ENCODE measurements at places on chromosomes 4 and X. TPM values are rescaled to one million over a fixed set of nuclear protein-coding genes. Genes with fewer than 3 reads are reported as not detected.

GRCh38 chr4:108725457-108725856, 37.4 kb downstream of the ETNPPL start:
- DNase-seq, result no peak

DNA sequence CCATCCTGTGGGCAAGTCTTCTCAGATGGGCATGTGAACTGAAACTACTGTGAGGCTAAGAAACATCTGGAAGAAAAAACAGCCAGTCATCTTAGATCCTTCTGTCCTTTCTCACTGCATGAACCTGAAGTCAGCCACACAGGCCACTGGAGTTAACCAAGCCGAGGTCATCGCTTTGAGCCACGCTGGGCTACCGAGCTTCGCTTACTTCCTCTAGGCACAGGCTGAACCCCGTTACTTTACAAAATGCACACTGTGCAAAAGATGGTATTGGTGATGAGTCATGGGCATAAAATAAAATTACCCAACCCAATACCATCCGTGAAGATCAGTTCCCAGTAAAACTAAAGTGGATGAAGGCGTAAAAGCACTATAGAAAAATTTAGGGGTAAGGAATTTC, 86.2 kb downstream of the MTMR1 start:
- DNase-seq, result no peak

The CLDN2 gene
- total RNA-seq, result not detected

DNA sequence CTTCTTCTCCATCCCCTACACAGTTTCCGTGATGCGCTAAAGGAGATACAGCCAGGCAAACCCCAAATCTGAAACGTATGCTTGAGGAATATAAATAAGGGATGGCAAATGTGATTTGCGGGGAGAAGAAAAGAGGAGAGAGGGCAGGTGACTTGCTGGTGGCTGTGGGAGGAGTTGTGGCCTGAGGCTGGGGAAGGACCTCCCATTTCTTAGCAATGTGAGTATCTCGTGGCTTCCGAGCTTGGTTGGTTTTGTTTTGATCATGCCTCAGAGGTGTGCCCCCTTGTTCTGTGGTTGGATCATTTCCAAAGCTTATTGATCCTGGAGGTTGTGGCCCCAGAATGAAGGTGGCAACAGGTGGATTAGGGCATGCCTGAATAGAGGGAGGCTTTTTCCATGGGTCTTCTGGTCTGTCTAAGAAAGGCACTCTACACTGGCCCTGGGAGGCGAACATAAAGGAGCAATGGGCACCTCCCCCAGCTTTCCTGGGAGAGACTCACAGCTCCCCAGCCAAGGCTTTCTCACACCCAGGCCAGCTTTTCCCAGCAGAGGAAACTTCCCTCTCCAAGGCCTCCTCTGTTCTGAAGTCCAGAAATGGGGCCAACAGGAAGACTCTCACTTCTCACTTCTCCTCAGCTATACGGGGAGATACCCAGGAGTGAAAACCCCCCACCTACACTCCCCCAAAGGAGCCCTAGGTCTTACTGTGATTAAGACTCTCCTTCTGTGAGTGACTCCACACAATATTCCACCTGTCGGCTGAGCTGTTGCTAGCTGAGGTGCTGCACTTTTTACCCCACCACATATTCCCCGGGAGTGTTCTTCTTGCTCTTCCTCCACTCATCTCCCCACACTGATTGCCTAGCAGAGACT, 40.0 kb downstream of the C4orf51 start:
- no peak for DNase-seq

DNA sequence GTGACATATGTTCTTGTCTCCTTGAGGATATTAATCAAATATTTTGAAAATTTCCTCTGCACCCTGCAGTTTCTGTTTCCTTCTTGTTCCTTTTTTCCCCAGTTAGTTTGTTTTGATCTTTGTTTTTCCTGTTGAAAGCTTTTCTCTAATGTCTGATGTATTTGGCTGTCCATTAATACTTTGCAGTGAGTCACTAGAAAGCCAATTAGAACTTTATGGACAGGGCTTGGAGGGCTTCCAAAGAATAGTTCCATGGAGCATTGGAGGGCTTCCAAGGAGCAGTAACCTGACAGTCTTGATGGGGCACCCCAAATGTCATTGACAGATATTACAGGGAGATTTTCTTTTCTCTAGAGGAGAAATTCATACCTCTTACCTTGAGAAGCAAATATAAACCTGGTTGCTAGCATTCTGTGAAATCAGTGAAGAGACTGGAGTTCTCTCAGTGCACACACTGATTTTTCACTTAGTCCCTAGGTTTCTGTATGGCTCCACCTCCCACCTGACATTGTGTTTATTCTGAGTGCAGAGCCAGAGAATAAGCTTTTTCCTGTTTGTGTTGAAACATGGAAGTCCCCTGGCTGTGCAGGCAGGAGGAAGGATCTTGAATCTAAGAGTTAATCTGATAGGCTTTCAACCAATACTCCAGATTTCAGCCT, 26.5 kb downstream of the SPARCL1 start:
- no peak for DNase-seq

DNA sequence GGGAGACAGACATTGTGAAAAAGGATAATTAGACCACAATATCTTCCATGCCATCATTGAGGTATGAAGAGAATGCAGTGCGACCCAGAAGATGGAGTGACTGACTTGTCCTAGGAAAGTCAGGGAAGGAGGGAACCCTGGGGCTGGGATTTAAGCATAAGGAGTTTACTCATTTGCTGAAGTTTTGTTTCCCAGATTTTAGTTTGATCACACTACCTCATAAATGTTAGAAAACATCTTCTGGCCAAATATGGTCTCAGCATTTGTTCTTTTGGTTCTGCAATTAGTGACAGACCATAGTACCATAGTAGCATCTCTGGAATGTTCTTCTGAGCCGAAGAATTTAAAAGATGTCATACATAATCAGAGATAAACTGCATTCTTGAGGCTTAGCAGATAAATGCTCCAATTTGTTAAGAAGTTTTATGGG, 96.5 kb upstream of the PGRMC2 start:
- DNase-seq, result no peak

Data from ovary (tissue), 10 donors.